ENCODE measurements at places on chromosomes 1 and 21.
A peak's percentile ranks its signal among the peaks of the same experiment; 100 is the strongest.

GRCh38 chr1:230127105-230128054, 60.3 kb downstream of the GALNT2 start:
- peak; percentile 45 for DNase-seq

- no peak for DNase-seq
Measured at GRCh38 chr1:230632273-230632873, 9.9 kb upstream of the COG2 start.

- DNase-seq: no peak
Measured at GRCh38 chr1:226111098-226111882, 48.8 kb downstream of the H3-3A start.

GRCh38 chr1:62926681-62927252, 142.8 kb downstream of the ATG4C start:
- DNase-seq: no peak

DNA sequence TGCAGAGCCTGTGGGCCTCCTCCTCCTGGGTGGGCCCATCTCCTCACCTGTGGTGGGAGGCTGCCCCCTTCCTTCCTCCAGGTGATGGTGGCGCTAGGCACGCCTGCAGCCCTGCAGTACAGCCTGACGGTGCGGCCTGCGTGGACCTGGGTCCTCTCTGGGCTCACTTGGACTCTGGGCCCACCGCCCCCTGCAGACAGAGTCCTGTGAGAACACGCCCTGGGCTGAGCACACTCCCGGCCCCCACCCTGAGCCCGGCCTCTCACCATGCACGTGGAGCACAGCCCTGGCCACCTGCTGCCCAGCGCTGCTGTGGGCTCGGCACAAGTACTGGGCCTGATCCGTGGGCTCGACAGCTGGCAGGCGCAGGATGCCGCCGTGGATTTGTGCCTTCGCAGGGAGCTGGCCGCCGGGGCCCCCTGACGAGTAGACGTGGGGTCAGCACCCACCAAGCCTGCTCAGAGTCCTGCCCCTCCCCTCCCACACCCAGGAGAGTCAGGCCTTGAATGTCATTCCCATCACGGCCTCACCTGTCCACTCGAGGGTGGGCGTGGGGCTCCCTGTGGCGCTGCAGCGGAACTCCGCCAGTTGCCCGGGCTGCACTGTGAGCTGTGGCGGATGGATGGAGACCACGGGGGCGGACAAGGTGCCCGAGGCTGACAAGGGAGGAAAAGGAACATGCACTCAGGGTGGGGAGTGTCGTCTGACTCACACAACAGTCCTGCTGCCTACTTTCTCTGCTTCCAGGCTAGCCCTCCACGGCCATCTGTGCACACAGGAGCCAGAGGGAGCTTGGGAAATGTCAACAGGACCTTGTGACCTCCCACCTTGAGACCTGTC, 43.4 kb downstream of the LDLRAD2 start:
- no peak for DNase-seq

GRCh38 chr1:34404804-34405203, 228.1 kb downstream of the C1orf94 start:
- DNase-seq: no peak

- DNase-seq: no peak
Measured at GRCh38 chr1:31010086-31010989, 55.2 kb downstream of the PUM1 start.

- DNase-seq: no peak
Measured at GRCh38 chr1:205924460-205924790, 18.8 kb downstream of the SLC26A9 start.

DNA sequence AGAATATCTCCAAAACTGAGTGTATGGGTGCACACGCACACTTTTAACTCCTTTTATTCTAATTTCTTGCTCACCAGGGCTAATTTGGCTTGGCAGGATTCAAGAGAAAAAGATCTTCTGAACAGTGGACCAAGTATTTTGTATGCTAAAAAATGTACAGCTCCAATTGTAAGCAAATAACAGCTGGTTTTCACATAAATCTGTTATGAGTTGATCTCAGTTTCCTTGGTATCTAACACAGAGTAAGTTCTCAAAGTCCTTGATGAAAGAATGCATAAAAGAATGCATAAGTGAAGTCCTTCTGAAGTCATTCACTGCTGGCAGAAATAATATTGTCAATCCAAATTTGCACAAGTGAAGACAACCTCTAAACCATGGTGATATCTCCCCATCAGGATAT, 213.0 kb downstream of the OMA1 start:
- no peak for DNase-seq

GRCh38 chr1:60126723-60127122, 53.2 kb upstream of the C1orf87 start:
- no peak for DNase-seq

DNA sequence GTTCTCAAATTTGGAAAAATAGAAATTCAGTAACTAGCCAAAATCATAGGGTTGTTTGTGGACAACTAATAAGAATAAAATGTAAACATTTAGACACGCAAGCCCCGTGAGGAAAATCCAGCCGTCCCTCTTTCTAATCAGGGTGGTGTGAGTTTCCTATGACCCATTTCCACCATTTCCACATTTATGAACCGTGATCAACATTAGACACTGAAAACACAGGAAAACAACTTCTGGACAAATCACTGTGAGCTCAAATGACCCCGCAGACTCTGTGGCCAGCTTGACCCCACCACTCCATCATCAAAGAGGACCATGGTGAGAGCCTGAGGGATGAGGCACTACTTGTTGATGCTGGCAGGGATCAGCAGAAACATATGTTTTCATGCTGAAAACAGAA, 101.0 kb downstream of the SIM2 start:
- DNase-seq: no peak

DNA sequence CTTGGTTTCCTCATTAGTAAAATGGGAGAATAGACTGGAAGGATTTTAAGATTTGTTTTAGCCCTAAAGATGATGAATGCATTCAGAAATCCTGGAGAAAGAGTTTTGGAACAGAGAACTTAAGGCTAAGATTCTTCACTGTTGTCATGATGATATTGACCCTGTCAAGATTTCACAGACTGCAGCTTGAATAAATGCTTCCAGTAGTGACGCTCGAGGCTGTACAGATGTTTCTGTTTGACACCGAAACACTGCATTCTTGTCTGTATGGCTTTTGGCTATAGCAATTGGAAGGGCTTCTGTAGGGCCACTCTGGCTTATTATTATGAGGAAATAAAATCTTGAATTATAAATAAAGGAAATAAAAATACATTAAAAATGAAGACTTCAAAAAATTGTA, 25.7 kb downstream of the SIM2 start:
- DNase-seq: no peak

- DNase-seq: no peak
Measured at GRCh38 chr1:226872437-226872836, 2.0 kb downstream of the PSEN2 start.

DNA sequence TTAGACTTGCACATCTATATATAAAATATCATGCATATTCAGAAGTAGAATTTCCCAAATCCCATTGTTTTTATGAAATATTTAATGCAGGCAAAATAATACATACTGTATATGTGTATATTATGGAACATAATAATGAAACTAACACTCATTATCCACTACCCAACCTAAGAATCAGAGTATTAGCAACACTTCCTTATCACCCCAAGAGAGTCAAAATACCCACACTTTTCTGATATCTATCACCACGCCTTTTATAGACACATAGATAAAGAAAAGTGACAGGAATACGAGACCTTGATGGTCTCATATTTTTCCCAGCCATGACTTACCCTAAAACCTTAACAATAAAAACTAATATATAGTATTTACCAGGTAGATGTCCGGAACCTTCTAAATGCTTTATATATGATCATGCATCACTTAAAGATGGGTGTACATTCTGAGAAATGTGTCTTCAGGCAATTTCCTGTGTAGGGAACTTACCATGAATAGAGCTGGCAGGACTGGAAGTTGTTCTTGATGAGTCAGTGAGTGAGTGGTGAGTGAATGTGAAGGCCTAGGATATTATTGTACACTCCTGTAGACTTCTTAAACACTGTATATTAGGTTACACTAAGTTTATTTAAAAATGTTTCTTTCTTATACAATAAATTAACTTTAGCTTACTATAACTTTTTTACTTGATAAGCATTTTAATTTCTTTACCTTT, 45.5 kb downstream of the TNFSF4 start:
- no peak for DNase-seq

DNA sequence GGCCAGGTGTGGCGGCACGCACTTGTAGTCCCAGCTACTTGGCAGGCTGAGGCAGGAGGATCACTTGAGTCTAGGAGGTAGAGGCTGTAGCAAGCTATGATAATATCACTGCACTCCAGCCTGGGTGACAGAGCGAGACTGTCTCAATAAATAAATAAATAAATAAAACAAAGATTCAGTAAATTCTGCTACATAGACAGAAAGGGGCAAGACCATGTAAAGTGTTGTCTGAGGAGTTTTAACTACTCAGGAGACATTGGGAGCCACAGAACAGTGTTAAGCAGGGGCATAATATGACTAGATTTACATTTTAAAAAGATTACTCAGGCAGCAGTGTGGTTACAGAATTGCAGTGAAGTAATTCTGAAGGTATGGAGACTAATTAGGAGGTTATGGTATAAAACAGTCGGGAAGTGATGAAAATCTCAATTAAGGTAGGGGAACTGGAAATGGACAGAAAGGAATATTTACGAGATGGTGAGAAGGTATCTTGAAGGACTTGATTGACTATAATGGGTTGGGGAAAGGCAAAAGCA, 94.7 kb downstream of the ATP1B1 start:
- DNase-seq: no peak

DNA sequence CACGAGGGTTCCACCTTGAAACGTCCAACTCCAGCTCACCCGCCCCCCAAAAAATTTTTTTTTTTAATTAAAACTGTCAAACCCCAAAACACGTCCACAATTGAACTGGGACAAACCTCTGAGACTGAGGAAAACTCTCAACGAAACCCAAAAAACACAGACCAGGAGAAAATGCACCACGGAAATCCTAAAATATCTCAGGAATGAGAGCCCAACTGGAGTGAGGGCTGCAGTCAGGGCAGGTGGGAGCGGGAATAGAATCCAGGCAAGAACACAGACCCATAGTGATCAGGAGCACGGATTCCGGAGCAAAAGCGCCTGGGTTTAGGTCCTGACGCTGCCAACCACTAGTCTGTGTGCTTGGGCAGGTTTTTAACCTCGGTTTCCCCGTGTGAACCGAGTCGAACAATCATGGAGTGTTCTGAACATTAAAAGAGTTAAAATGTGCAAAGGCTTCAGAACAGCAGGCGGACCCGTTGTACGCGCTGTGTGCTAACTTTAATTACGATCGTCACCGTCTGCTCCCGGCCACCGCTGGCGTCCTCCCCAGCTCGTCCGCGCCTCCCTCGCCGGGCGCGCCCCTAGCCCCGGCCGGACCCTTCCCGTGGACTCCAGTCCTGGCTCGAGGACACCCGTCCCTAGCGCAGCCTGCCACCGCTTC, 624 bp downstream of the ARHGAP29 start:
- DNase-seq: no peak

GRCh38 chr1:203189951-203190352, 3.4 kb upstream of the CHI3L1 start:
- no peak for DNase-seq

- DNase-seq: no peak
Measured at GRCh38 chr1:51473331-51474115, 45.5 kb downstream of the EPS15 start.

- DNase-seq: no peak
Measured at GRCh38 chr1:184502161-184502560, 115.3 kb downstream of the C1orf21 start.

DNA sequence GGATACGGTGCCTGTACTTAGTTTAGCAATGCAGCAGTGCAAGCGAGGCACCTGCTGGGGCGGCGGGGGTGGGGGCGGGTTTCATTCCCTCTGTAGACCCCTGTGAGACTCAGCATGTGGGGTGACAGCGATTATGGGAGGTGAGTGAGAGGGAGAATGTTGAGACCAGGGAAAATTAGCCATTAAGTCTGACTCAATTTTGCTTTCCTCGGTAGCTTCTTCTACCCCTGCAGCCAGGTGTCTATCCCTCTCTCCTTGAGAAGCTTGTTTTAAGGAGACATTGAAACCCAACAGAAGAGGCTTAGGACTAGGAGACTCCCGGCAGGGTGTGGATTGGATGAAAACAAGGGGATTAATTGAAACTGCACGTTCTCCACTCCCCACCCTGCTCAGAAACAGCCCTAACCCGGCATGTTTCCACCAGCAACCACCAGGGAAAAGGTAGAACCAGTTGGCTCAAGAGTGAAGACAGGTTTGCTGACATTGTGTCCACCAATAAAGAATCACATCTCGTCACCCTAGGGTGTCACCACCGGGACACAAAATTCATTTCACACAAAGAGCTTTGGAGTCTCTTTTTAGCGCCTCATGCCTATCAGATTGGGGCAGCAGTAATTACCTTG, 20.6 kb upstream of the ATF3 start:
- DNase-seq: no peak

DNA sequence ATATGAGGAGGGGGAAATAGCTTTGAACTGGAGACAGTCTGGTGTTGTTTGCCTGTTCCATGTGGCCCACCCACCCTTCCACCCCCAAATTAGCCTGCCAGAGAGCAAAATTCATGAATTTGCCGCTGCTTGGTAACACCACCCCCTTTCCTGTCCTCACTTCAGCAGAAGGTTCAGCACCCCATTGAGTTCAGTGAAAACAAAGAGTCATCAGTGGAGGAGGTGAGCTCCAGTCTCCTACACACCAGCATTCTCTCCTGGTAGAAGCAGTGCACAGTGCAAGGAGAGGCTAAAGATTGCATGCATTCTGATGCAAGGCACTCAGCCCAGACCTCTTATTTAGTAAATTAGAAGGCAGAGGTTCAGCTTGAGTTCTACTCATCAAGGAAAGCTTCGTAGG, 99.7 kb upstream of the DYNLT5 start:
- DNase-seq: no peak

DNA sequence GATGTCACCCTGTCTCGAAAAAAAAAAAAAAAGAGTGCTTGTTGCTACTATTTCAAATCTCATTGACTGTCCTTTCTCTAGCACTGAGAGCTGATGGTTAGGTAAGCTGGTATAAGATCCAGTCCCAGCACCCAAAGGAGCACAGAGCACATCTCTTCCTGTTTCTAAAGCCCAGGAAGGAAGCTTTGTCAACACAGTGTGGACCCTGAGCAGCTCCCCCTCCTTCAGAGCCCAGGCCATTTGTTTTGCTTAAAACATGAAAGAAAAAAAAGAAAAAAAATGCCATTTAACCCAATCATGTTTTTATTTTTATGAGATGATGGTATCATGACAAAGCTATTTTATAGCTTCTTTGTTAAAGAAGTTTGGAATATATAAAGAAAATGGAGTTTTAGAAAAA, 184.1 kb upstream of the DUSP10 start:
- no peak for DNase-seq

DNA sequence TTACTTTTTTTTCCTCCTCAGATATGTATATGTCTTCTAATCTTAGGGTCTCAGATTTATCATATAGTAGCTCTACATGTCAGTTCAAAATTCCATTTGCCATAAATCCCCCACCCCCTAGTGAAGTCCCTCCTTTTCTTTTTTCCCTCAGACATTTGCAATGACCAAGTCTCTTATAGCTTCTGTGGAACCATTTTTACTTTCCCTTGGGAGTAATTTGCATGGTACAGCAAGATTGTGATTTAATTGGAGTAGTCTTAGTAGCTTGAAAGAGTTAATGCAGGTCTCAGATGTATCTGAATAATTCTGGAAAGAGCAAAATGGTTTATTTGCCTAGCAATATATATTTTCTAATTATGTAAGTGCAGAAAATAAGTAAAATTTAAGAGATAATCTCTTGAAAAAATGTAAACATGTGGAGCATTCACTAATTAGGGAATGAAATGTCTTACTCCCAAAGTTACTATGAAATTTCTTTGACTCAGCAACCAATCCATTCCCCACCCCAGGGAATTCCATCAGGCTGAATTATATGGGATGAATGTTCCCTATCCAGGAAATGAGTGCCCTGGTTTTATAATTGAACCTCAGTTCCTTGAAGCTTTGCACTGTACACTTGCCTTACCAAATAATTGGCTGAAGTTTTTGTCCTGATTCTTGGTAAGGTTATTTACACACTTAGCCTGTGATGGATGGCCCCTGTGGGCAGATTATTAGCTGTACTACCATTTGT, 267.0 kb downstream of the DNM3 start:
- DNase-seq: no peak

All from activated T-cell treated with anti-CD3 and anti-CD28 coated beads for 48 hours (primary cell).